ENCODE measurements at places on chromosomes 1 and 21.

DNA sequence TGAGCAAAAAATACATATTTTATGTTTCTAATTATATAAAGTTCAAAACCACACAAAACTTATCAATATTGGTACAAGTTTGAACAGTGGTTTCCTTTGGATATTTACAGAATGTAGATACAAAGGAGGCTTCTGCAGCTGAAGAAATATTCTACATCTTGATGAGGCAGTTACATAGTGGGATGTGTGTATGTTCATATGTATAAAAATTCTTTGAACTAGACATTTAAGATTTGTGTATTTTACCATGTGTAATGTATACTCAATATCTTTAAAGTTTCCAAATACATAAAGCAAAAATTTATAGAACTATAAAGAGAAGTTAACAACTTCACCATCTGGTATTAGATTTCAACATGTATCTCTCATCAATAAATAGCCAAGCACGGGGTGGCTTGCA, 80.7 kb upstream of the TNFSF4 start:
- no peak for DNase-seq

DNA sequence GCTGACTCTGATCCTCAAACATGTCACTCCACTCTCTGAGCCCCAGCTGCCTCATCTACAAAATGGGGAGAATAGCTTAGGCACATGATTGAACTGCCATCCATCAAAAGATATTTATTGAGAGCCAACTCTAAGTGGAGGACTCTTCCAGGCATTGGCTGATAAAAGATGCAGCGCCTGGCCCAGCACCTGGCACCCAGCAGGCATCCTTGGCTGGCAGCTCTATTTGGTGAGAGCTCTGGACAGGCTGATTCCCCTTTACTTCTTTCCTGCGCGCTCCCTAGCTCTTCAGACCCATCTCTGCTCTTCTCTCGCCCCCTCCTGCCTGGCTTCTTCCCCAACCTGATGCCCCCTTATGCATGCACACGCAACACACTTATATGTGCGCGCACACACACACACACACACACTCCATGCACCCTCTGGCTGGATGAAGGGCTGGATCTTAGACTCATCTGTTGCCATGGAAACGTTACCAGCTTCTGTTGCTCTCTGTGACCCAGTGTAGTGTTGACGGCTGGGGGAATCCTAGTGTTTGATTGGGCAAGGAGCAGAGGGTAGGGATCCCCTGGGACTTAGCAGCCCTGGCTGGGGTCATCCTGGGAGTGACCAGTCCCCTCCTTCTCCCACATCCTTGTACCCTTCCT, 49.3 kb downstream of the VWA5B1 start:
- no peak for DNase-seq

DNA sequence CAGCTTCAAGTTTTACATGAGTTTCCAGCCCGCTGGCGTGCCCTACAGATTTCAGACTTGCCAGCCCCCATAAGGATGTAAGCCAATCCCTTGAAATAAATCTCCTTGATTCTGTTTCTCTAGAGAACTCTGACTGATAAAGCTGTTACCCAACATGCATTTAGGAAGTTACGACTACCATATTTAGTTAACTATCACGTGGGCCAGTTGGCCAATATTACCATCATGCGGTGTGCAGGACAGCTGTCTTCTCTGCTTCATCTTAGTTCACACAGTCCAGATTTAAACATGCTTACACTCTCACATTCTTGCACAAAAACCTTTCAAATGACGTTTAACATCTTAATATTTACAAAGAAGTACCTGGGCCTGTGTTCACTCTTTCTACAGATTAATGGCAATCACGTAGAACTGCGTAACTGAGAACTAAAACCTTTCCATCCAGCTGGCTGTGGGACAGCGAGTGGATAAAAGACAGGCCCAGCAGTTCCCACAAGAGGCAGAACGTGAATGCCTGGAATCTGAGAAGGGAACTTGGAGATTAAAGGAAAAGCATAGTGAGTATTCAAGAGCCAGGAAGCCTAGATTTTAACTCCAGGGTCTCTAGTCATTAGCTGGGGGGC, 20.8 kb downstream of the FAM177B start:
- DNase-seq = no peak

- no peak for DNase-seq
Measured at GRCh38 chr1:88052167-88052566, 631.9 kb upstream of the PKN2 start.

- no peak for DNase-seq
Measured at GRCh38 chr1:168391851-168392681, 111.4 kb downstream of the TBX19 start.

DNA sequence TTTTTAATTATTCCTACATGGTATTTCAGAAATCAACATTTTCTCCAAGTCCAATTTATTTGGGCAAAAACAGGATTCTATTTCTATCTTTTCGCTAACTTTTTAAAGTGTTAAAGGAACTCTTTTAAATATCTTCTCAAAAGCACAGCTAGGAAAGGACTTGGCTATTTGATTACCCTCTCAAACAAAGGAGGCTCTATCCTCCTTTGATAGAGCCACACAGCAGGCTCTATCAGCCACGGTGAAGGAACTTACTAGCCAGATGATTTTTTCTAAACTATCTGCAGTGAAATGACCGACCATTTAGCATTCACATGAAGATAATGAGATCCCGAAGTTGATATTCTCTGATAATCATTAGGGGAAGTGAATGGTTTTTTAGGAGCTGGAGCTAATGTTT, 9.1 kb downstream of the ANGPTL7 start:
- no peak for DNase-seq

Data from kidney (tissue), 22 donors.